Neural crest cell (in vitro differentiated cells): ENCODE measurements at places on chromosomes 12 and 14. TPM values are rescaled to one million over a fixed set of nuclear protein-coding genes. Genes with fewer than 3 reads are reported as not detected.

DNA sequence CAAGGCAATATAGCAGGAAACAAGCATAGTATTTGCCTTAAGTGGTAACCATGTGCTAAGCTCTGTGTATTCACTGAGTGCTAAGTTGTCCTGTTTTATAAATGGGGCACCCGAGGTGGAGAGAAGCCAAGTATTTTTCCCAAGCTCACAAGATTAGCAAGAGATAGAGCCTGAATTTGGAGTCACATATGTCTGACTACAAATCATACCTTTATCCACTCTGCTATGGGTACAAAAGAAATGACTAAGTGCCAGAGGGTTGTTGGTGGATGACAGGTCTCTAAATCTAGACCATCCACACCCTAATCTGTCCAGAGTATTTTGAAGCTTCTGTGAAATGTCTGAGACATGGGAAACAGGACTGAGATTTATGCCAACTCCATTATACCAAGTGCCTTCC is 182.1 kb upstream of the SEL1L start:
- no peak overlapping the region for H3K27ac ChIP-seq
- H3K4me1 ChIP-seq, result peaks cover 18% of the 10 kb centered on the region

LBHD2 gene
- total RNA-seq, result not detected in 2 replicates

DNA sequence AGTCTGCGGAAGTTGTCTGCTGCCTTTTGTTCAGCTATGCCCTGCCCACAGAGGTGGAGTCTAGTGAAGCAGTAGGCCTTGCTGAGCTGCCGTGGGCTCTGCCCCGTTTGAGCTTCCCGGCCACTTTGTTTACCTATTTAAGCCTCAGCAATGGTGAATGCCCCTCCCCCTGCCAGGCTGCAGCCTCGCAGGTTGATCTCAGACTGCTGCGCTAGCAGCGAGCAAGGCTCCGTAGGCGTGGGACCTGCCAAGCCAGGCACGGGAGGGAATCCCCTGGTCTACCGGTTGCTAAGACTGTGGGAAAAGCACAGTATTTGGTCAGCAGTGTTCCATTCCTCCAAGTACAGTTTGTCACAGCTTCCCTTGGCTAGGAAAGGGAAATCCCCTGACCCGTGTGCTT is 143.6 kb downstream of the DYRK2 start:
- no peak for DNase-seq
- no peak overlapping the region for H3K27ac ChIP-seq
- no peaks in the 10 kb centered on the region for H3K27me3 ChIP-seq
- H3K4me1 ChIP-seq, result no peaks in the 10 kb centered on the region
- H3K36me3 ChIP-seq, result no peaks in the 10 kb centered on the region

DNA sequence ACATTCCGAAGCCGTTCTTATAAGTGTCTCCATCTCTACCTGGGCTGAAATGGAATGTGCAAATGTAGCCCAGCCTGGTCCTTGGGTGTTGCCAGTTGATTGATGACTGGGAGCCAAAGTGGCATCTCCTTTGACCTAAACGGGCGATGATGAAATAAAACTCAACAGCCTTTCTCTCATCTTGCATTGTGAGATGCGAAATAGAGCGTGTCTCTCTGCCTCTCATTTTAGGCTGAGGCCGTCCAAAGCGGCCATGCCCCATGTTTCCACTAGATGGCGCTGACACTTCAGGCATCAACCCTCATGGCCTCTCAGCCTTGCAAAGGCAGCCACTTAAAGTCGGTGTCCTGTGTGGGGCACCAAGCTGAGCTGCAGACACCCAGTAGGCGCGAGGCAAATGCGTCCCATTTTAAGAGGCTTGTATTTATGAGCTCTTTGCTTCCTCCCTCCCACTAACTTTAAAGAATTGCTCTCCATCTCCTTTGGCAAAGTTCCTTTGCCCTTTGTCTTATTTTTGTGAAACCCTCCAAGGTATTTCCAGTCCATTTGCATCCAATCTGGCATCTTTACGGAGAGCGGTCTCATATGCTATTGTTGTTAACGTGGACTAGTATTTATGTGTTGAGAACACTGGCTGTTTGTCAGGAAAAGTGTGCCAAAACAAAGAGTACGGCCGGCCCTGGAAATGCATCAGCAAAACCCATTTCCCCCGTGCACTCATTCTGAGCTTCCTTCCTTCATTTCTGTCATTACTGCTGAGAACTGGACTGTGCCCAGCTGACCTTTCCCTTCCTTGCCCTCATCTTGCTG is 25.0 kb downstream of the GPRC5A start:
- no peaks in the 10 kb centered on the region for H3K36me3 ChIP-seq
- H3K27me3 ChIP-seq, result peaks cover 24% of the 10 kb centered on the region
- no peak overlapping the region for H3K27ac ChIP-seq
- peaks cover 7% of the 10 kb centered on the region for H3K4me1 ChIP-seq
- DNase-seq, result peak; percentile 91
